ENCODE measurements at places on chromosomes 7 and 10. TPM values are rescaled to one million over a fixed set of nuclear protein-coding genes. Genes with fewer than 3 reads are reported as not detected.
A peak's percentile ranks its signal among the peaks of the same experiment; 100 is the strongest.

- DNase-seq = no peak
These were observed 83.8 kb downstream of the DLG5 start for GRCh38 chr10:77842652-77843212.

- DNase-seq = no peak
These were observed 34.0 kb upstream of the CNPY1 start for GRCh38 chr7:155580367-155580766.

DNA sequence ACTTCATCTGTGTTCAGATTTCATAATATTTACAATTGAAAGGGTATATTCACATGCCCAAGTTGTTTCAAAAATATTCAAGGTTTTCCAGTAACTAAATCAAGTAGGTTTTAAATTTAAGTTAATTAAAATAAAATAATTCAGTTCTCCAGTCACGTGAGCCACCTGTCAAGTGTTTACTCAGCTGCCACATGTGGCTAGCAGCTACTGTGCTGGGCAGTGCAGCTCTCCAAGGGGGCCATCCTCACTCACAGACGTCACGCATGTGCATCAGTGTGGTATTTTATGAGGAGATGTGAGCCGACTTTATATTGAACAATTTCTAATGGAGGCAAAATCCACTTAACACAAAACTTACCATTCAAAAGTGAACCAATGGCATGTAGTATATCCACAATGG is 69.7 kb upstream of the CAMK2B start:
- DNase-seq = no peak

DNA sequence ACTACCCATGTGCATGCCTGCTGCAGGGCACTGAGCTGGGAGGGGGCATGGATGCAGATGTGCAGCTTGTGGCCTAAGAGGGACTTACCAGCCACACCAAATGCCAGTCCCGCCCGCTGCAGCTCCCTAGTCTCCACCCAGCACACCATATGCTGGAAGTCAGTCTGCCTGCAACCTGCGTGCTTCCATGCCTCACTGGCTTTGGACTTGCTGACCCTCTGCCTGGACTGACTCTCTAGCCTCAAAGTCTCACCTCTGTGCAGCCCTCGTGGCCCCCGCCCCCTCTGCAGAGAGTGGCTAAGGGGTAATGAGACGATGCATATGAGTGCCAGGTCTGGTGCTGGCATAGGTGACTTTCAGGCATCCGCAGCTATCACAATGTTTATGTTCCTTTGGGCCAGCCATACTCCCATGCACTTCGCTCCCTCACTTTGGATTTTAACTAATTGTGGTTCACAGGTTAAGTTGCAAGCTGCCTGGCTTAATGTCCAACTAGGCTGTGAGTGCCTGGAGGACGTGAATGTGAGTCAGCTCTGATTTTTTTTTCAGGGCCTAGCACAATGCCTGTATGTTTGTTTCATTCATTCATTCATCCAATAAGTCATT is 21.7 kb downstream of the TRIM8 start:
- peak; percentile 15 for DNase-seq

GRCh38 chr10:56370217-56371113 is 9.4 kb upstream of the ZWINT start:
- DNase-seq = peak; percentile 8

- no peak for DNase-seq
These were observed 8.0 kb upstream of the TNRC18 start for GRCh38 chr7:5431560-5432015.

- DNase-seq = no peak
These were observed 108.7 kb downstream of the PLCE1 start for GRCh38 chr10:94102436-94102835.

Gene LIPJ
- under 0.01 TPM for total RNA-seq

DNA sequence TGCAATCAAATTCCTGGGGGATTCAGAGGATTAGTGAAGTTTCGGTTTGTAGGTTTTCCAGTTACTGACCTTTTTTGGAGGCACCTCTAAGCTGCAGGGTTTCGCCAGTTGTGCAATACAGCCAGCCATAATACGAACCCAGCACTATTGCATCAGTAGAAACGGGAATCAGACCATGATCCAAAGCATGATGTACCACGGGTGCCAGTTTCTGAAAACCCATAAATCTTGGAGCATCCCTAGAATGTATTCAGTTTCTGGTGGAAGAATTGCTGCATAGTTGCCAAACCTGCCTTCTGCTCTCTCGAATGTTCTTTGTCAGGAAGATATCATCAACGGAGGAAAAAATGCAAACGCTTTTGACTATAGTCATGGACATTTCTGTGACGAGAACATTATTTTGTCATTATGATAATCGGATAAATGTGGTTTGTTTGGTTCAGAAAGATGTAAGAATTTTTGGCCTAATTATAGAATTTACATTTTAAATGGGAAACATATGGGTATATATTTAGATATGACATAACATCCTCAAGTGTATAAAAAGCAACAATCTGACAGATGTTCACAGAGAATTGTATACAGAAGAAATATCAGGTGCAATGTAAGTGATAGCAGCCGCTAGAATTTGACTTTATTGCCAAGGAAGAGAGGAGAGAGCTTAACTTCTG is 186.2 kb upstream of the PRKCQ start:
- no peak for DNase-seq

DNA sequence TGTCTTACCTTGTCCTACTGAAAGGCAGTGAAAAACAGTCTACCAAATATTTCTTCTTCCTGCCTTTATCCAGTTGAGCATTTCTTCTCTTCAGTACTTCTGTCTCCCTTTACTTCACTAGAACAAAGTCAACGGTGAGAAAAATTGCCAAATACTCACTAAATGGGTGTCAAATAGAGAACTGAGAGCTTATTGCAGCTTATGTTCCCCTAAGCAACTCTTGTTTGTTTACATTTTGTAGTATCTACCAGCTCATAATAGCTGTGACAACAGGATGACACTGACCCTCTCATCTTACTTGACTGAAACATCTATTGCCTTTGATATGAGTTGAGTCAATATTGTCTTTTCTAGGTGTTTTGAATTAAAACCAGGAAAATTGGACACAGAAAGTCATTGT is 327.9 kb upstream of the SORCS1 start:
- no peak for DNase-seq

GRCh38 chr10:17460756-17461155 is 6.4 kb upstream of the ST8SIA6 start:
- no peak for DNase-seq
